ENCODE measurements at places on chromosomes 2 and 18.

- DNase-seq: no peak
Measured at GRCh38 chr2:190867212-190867611, 13.4 kb upstream of the GLS start.

- DNase-seq: no peak
Measured at GRCh38 chr18:7725897-7726296, 158.8 kb downstream of the PTPRM start.

DNA sequence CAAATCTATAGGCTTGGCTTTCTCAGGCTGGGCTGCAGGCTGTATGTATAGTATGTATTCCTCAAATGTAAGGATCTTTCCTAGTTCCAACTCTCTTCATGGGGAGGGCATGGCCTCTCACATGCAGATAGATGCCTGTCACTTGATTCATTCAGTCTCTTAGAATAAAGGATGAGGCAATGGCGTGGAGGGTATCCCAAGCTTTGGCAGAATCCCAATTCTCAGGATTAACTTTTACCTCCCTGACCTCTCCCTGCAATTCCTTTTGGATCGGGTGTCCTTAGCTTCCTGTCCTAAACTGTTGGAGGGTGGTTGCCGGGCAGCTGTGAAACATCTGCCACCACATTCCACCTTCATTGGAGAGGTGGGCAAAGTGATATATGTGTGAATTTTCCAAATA is 80.3 kb downstream of the INSIG2 start:
- no peak for DNase-seq

DNA sequence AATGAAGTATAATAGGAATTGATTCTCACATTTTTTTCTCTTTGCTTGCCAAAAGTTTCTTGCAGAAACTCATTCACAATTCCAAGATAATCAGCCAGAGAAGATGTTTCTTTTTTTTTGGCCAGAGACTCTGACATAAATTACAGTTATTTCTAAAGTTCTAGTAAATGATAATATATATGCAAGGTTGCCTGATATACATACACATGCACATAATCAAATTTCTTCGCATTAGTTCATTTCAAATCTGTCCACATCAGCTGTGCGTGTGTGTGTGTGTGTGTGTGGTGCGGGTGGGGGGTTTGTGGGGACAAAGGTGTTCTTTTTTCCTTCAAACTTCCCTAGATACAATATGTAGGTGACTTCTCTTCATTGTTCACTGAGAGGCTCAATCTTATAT is 33.2 kb downstream of the OSGEPL1 start:
- DNase-seq: no peak

- peak; percentile 64 for DNase-seq
Measured at GRCh38 chr2:219689676-219690628, 62.5 kb downstream of the SLC4A3 start.

DNA sequence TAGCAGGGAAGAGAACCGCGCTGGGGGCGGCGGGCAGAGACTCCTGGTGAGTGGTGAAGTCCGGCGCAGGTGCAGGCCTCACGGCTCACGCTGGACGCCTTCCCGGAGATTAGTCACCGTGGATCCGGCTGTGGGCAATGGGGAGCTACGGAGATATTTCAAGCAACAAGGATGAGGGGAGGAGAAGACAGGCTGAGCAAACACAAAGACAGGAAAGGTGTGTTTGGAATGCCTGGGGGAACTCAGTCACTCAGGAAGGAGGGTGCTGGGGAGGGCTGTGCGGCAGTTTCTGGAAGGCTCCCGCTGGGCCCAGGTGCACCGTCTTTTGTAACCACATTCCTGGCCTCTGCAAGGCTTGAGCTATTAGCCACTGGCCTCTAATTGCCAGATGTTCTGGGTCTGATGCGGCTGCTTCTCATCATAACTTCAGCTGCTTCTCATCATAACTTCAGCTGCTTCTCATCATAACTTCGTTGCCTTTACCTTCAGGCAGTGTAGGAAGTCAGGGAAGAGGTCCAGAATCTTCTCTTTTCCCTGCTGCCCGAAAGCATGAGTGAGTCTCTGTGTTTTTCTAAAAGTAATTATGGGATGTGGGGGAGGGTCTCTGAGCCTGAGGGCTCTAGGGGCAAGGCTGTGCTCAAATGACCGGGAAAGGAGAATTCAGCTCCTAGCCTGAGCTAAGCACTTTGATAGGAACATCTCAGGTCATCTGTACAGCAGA is 118.9 kb downstream of the PXDN start:
- no peak for DNase-seq

GRCh38 chr18:14935210-14935609 is 187.2 kb downstream of the ANKRD30B start:
- no peak for DNase-seq
